ENCODE measurements at places on chromosomes 7 and 10.

- no peak for DNase-seq
Observed at GRCh38 chr7:84474436-84474835, 279.8 kb upstream of the SEMA3A start.

- DNase-seq: peak; percentile 32
Observed at GRCh38 chr7:107152011-107152410, 16.8 kb upstream of the HBP1 start.

DNA sequence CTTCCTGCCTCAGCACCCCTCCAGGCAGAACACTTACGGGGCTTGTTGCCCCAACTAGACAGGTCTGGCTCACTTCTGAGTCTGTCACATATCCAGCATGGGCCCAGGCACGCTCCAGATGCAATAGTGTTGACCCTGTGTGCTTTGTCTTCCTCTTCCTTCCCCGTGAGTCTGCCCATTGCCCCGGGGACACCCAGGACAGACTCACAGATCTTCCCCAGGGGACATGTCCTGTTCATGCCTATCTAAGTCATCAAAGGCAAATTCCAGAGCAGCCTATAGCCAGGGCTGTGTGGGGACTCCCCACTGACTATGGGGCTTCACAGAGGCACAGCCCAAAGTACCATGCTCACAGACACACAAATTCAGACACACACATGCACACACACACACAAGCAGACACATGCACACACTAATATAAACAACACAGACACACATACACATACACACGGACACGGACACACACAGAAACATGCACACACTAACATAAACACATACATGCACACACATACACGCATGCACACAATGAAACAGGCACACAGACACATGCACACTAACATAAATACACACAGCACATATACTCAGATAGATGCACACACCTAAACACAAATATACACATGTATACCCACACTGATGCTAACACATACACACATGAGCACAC lies 175.8 kb downstream of the KCNMA1 start:
- DNase-seq: no peak

GRCh38 chr10:4488904-4489303 lies 337.1 kb upstream of the AKR1E2 start:
- no peak for DNase-seq

DNA sequence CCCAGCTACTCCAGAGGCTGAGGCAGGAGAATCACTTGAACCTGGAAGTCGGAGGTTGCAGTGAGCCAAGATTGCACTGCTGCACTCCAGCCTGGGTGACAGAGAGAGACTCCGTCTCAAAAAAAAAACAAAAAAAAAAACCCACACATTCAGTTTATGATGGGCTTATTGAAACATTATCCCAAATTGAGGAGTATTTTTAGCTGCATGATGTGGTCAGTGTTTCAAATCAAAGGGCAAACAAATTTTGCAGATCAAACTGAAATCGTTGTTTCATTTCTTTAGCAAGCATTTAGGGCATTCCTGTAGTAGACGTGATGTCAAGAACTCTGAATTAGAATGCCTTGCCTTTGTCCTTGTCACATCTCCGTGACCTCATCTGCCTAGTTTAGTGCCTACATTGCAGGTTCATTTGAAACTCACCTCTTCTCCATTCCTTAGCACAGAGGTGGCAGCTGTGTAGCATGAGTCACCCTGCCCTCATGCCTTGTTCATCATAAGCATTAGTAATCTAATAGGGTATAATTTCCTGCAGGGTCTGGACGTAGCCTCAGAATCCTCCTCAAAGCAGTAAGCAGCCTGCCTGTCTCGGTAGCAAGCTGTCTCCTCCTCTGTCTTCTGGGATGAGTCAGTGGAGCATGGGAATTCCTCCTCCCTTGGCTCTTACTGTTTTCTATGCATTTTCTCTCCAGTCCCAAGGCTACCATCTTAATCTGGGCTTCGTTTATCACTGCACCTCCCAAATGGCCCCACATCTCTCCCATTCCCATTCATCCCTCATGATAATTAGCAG lies 73.8 kb downstream of the CUL1 start:
- DNase-seq: peak; percentile 94

DNA sequence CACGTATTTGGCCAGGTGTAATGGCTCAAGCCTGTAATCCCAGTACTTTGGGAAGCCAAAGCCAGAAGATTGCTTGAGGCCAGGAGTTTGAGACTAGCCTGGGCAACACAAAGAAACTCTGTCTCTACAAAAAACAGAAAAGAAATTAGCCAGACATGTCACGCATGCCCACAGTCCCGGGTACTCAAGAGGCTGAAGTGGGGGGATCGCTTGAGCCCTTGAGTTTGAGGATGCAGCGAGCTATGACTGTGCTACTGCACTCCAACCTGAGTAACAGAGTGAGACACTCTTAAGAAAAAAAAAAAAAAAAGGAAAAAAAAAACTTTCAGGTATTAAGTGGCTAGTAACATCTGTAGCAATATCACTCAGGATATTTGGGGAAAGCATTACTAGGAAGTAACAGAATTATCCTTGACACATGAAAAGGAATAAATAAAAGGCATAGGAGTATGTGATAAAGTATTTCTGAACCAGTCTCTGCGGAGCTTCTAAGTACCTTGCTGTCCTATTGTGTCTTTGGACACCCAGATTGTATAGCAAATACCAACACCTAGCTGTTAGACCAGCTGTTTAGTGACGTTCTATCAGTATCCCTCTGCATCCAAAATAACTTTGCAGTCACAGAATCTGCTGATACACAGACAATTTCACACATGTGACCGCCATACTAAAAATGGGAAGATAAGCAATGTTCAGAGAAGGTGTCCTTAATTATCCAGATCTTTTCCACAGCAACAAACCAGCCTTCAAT lies 74.4 kb downstream of the CYTH3 start:
- DNase-seq: no peak

- DNase-seq: no peak
Observed at GRCh38 chr7:98399890-98400541, 874 bp downstream of the BAIAP2L1 start.

GRCh38 chr10:77441353-77442166 lies 196.0 kb downstream of the KCNMA1 start:
- no peak for DNase-seq

DNA sequence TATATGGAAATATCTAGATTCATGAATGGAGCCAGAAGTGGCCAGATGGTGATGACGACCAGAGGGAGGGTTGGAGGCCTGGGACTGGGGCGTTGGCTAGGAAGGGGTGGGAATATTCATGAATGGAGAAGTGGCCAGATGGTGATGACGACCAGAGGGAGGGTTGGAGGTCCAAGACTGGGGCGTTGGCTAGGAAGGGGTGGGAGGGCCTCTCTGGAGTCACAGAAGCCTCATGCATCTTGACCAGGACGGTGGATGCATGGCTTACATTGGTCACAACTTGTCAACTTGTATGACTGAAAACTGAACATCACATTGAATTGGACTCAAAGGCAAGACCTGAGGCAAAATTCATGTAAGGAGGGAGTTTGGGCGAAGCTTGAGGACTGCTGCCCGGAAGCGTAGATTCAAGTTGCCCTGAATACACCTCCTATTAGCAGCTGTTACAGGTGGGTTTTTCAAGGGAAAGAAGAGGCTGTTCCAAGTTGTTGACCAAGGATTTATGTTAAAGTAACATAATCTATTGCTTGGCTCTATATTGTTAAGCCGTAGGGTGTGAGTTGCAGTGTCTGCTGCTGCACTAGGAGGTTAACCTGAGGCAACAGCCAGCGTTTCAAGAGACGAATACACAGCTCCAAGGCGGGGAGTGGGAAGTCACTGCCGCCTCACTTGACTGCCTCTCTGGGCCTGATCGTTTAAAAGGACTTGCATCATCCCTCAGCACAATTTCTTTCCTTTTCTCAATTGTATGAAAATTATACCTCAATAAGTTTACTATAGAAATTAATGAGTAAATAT lies 55.1 kb upstream of the FAM20C start:
- DNase-seq: no peak

- DNase-seq: no peak
Observed at GRCh38 chr7:137527634-137528033, 184.1 kb upstream of the PTN start.

DNA sequence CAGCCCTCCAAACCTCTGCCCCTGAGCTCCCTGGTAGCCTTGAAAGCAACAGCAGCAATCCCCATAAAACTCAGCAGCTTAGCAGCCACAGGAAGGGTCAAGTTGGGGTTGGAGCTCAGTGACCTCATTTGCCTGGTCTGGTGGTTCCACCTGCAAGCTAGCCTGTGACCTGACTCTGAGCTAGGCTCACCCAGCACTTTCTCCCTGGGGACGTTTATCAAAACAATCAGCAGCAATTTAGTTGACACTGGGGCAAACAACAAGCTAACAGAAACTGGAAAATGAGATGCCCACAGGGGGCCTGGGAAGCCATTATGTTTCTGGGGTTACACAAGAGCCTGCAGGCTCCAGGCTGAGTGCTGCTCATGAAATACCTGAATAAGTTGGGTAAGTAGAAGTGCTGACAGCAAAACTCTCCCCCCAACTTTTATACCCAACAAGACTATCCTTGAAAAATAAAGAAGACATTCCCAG lies 22.4 kb upstream of the CRYGN start:
- DNase-seq: no peak

DNA sequence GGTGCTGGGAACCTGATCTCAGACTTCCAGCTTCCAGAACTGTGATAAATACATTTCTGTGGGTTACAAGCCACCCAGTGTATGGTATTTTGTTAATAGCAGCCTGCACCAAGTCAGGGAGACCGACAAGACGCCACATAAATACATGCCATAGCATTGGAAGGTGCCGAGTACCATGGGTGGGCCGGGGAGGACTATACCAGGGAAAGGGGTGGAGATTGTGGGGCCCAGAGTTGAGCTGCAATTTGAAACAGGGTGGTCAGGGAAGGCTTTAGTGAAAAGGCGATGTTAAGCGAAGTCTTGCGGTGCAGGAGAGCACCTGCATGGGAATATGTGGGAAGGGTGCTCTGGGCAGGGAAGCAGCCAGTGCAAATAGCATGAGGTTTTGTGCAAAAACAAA lies 88.9 kb upstream of the LRRC4 start:
- DNase-seq: no peak

DNA sequence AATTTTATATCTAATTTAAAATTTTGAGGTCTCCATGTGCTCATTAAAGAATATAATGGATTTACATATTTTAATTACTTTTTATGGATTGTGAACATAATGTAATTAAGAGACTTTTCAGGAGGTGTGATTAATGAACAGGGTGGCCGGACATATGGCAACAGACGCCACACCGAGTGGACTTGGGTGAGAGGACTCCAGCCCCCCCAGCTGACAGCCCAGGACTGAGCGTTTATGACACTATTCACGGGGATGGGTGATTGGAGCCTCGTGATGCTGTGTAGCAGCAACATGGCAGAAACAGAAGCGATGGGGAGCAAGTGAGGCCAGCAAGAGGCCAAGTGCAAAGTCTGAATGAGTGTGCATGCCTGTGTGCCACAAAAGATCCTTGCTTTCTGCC lies 1176.9 kb downstream of the TYW1 start:
- DNase-seq: no peak

DNA sequence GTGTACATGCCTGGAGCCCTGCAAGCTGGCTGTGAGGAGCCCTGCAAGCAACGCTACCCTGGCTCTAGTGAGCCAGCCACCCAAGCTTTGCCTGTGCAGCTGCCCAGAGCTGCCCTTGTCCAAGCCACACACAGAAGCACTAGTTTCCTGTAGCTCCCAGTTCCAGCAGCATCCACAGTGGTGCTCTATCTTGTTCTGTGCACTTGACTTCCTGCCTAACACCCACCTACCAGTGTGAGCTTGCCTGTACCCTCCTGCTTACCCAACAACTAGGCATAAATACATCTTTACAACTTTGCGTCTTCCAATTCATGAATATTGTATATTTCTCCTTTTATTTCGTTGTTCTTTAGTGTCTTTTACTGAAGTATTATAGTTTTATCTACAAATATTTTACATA lies 32.2 kb upstream of the ZNF518A start:
- DNase-seq: no peak

- DNase-seq: no peak
Observed at GRCh38 chr10:132738454-132739224, 47.3 kb downstream of the NKX6-2 start.

DNA sequence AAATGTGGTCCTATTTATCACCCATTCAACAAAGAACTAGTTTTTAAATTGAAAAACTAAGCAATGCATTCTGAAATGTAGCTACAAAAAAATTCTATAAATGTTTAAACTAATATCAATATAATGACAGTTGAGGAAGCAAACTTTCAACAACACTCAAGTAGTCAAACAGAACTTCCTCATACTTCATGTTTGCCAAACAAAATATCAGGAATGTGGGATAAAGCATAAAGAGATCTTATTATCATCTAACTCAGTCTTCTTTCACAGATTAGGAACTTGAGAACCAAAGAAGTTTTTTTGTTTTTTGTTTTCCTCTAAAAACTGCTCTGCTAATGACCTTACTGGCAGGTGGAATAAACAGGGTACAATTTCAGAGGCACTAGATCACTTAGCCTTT lies 116.2 kb downstream of the JAZF1 start:
- no peak for DNase-seq

DNA sequence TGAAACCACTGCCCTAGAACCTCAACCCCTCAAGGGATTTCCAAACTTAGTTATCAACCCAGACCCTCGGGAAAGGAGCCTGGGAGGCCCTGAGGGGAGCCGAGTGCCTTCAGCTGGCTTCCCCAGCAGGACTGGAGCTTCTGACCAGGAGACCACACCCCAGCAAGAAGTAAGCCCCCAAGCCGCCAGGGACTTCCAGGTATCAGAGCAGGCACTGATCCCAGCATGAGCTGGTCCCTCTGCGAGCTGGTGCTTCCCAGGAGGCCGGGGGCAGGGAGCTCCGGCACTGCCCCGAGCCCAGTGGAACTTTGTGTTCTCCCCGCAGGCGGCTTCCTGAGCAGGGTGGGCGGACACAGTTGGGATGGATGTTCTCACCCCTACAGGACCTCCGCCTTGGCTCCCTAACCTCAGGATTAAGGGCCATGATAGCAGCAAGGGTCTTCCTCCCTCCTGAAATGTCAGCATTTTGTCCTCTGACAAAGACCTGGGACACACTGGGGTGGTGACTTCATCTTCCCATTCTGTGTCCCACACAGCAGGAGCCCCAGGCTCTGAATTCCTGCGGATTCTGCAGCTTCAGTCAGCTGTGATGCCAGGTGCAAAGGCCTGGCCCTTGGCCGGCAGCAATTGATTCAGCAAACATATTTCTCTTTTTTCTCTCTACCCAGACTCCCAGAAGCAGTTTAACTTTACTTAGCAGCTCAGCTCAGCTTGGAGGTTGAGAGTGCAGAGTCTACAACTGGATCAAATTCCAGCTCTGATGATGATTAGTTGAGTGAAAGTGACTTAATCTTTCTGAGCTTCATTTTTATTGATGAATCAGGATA lies 11.6 kb downstream of the ATP6V0E2 start:
- DNase-seq: no peak

GRCh38 chr10:68435803-68436202 lies 28.7 kb upstream of the RUFY2 start:
- DNase-seq: no peak

- no peak for DNase-seq
Observed at GRCh38 chr10:89615112-89615511, 29.9 kb downstream of the PANK1 start.

GRCh38 chr10:29412485-29412884 lies 123.6 kb downstream of the LYZL1 start:
- no peak for DNase-seq

Measured in brain microvascular endothelial cell (primary cell).